ENCODE measurements at places on chromosomes 6 and 20. TPM values are rescaled to one million over a fixed set of nuclear protein-coding genes. Genes with fewer than 3 reads are reported as not detected.
A peak's percentile ranks its signal among the peaks of the same experiment; 100 is the strongest.

- H3K27ac ChIP-seq, result no peak overlapping the region
- no peak overlapping the region for H3K4me3 ChIP-seq
- DNase-seq, result no peak
- H3K4me1 ChIP-seq, result no peaks in the 10 kb centered on the region
- no peaks in the 10 kb centered on the region for H3K27me3 ChIP-seq
- no peaks in the 10 kb centered on the region for H3K36me3 ChIP-seq
Observed at GRCh38 chr6:169859978-169860703, 108.7 kb downstream of the ERMARD start.

DNA sequence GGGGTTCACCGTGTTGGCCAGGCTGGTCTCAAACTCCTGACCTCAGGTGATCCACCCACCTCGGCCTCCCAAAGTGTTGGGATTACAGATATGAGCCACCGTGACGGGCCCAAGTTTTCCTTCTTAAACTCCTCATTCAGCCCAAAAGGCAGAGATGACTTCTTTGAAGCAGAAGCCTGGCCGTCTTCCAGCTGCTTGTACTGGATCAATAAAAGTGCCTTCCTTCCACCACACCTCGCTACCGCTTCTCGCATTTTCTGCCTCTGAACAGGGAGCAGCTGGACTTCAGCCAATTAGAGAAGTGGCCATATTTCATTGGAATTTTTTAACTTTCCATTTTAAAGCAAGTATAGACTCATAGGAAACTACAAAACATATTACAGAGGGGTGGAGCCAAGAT is 241.1 kb downstream of the PREX1 start:
- DNase-seq, result no peak
- no peaks in the 10 kb centered on the region for H3K36me3 ChIP-seq
- no peaks in the 10 kb centered on the region for H3K4me1 ChIP-seq
- H3K27me3 ChIP-seq, result no peaks in the 10 kb centered on the region

DNA sequence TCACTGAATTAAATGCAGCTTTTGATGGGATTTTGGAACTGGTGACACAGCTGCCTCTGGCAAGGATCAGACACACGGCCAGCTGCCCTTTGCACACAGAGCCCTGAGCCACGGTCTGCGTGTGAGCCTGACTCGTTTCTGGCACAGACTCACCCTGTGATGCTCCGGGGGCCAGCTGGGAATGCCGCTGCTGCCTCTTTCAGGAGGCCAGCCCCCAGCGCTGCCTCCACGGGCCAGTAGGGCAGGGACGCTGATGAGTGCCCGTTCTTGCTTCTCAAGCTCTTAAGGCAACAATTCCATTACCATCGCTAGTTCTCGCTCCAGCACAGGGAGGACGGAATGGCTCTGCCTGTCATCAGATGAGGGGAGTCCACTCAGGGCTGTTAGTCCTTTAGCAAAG is 61.6 kb downstream of the IRF4 start:
- no peaks in the 10 kb centered on the region for H3K36me3 ChIP-seq
- H3K27me3 ChIP-seq, result no peaks in the 10 kb centered on the region
- H3K4me3 ChIP-seq, result no peak overlapping the region
- DNase-seq, result peak; percentile 68

GRCh38 chr20:37053230-37053950 is 42.4 kb downstream of the RBL1 start:
- DNase-seq, result no peak
- no peak overlapping the region for H3K27ac ChIP-seq
- H3K4me1 ChIP-seq, result no peaks in the 10 kb centered on the region
- H3K36me3 ChIP-seq, result peaks cover 2% of the 10 kb centered on the region

DNA sequence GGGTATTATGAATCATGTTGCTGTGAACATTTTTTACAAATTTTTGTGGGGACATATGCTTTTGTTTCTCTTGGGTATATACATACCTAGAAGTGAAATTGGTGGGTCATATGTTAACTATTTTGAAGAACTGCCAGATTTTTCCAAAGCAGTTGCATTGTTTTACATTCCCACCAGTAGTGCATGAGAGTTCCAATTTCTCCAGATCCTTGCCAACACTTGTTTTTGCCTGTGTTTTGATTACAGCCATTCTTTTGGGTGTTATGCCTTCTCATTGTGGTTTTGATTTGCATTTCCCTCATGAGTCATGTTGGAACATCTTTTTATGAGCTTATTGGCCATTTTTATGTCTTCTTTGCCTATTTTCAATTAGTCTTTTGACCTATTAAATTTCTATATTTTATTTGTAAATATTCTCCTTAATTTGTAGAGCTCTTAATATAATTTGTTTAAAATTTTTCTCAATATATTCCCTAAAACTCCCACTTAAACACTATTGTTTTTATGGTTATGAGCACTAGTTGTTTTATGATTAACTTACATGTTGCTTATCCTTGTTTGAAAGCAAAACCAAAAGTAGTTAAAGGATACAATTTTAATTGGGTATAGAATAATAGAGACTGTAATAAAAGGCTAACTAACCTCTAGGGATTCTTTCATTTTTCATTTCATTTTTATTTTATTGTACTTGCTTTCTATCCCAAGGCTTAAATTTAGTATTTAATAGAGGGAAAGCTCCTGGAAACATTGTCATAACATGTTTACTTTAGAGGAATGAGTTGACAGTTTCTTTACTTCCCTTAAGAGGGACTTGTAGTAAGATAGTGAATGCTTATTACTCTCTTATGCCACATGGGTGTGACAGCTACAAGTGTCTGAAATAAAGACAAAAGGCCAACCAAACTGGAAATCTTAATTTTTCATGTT is 5.5 kb downstream of the UBR2 start:
- no peak overlapping the region for H3K4me3 ChIP-seq
- H3K36me3 ChIP-seq, result no peaks in the 10 kb centered on the region
- no peaks in the 10 kb centered on the region for H3K27me3 ChIP-seq
- H3K27ac ChIP-seq, result peak overlapping the region; percentile 28

GRCh38 chr6:106446983-106447382 is 86.5 kb downstream of the CRYBG1 start:
- no peak for DNase-seq
- no peaks in the 10 kb centered on the region for H3K4me1 ChIP-seq
- no peak overlapping the region for H3K4me3 ChIP-seq

GRCh38 chr20:40073535-40074111 is 615.4 kb downstream of the MAFB start:
- no peaks in the 10 kb centered on the region for H3K36me3 ChIP-seq
- no peaks in the 10 kb centered on the region for H3K4me1 ChIP-seq
- no peak overlapping the region for H3K4me3 ChIP-seq

DNA sequence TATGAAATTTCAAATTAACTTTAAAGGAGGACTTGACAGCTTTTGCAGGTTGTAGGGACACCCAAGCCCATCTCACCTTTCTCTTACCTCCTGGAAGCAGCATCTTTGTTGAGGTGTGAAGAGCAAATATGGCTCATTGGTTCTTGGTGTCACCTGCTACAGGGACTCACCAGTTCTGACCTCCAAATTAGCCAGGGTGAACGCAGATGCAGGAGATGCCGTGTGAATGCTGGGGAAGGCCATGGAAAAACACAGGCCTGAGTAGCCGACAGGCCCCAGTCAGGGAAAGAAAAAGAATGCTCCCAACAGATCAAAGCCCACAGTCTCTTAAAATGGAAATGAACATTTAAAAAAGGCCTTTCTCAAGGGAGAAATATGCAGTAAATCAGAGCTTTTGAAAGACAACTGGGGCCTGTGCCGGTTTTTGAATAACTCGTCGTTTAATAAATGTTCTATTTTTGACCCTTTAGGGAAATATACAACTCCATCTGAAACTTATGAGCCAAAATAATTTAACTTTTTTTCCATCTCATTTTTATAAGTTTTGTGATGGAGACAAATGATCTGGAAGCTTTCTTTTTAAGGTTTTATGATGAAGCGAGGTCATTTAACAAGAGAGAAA is 167.5 kb downstream of the CD83 start:
- H3K36me3 ChIP-seq, result no peaks in the 10 kb centered on the region
- no peak overlapping the region for H3K27ac ChIP-seq
- DNase-seq, result no peak

DNA sequence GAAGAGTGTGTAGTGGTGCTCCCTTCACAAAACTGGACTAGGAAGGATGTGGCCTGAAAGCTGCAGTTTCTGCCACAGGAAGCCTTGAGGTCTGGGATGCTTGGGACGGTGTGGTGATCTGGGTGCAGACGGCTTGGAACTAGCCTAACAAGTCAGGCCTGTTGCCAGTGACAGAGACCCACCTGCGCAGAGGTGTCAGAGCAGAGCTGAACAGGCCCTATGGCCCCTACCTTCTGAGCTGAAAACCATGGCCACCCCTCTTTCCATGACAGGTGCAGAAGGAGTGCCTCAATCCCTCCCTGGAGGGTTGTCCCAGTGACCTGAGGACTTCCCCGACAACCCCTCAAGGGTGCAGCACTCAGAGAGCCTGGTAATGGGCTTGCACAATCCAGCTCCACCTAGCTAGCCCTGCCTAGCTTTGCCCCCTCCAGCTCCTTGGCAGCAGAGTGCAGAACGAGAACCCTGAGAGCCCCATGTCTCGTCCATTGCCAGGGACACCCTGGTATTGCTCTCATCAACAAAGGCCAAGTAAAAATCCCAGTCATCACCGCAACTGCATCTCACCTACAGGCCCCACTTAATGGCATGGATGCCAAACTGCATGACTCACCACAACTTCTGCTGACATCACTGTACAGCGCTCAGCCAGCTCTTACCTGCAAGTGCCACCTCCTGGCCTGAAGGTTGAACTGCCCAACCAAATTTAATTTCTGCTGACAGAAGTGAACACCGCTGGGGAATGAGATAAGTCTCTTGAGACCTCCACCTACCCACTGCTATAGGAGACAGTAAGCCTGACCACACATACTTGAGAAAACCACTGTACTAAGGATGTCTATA is 563.1 kb downstream of the TFAP2A start:
- no peak for DNase-seq
- H3K4me1 ChIP-seq, result no peaks in the 10 kb centered on the region
- H3K27ac ChIP-seq, result no peak overlapping the region
- no peaks in the 10 kb centered on the region for H3K27me3 ChIP-seq
- H3K36me3 ChIP-seq, result no peaks in the 10 kb centered on the region

GRCh38 chr6:132865364-132865763 is 51.0 kb downstream of the RPS12 start:
- no peak overlapping the region for H3K27ac ChIP-seq
- H3K27me3 ChIP-seq, result no peaks in the 10 kb centered on the region
- no peaks in the 10 kb centered on the region for H3K4me1 ChIP-seq
- no peak for DNase-seq
- no peak overlapping the region for H3K4me3 ChIP-seq

DNA sequence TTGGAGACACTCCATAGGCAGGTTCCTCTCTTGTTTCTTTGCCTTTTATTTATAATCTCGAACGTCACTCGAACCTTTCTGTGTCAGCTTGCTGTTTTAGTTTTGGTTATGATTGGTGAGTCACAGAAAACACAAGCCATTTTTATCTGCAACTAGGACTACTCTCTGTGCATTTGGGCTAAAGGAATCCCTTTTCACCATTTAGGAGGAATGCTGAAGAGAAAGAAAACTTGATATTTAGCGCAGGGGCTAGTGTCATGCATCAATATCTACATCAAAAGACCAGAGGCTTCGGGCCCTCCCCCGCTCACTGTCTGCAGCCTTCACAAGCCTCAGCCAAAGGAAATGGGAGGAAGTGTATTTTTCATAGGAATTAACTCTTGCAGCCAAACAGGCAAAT is 507.8 kb upstream of the CITED2 start:
- H3K27ac ChIP-seq, result peak overlapping the region; percentile 79
- H3K27me3 ChIP-seq, result no peaks in the 10 kb centered on the region
- peaks cover 39% of the 10 kb centered on the region for H3K4me1 ChIP-seq
- no peak for DNase-seq
- H3K36me3 ChIP-seq, result no peaks in the 10 kb centered on the region
- H3K4me3 ChIP-seq, result no peak overlapping the region

DNA sequence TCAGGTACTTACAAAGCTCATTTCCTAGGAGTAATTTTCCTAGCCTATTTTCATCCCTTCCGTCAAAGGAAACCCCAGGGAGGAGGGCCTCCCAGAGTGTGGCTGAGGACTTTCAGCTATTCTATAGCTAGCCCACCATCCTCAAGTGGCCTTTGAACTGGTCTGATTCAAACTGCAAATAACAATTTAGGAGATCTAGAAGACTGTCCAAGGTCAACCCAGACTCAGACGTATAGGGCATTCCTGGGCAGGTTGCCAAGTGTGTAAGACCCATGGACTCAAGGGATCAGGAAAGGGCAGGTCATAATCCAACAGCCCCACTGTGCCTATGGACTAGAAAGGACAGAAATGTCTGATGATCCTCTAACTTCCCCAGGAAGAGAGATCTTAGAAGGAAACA is 2.1 kb upstream of the RRAGD start:
- peaks cover 10% of the 10 kb centered on the region for H3K4me1 ChIP-seq
- no peaks in the 10 kb centered on the region for H3K36me3 ChIP-seq
- no peak overlapping the region for H3K27ac ChIP-seq
- no peak overlapping the region for H3K4me3 ChIP-seq

- no peaks in the 10 kb centered on the region for H3K36me3 ChIP-seq
- no peak overlapping the region for H3K4me3 ChIP-seq
- H3K27me3 ChIP-seq, result no peaks in the 10 kb centered on the region
- no peak overlapping the region for H3K27ac ChIP-seq
- no peak for DNase-seq
Observed at GRCh38 chr6:133587546-133588160, 301.3 kb upstream of the TCF21 start.

DNA sequence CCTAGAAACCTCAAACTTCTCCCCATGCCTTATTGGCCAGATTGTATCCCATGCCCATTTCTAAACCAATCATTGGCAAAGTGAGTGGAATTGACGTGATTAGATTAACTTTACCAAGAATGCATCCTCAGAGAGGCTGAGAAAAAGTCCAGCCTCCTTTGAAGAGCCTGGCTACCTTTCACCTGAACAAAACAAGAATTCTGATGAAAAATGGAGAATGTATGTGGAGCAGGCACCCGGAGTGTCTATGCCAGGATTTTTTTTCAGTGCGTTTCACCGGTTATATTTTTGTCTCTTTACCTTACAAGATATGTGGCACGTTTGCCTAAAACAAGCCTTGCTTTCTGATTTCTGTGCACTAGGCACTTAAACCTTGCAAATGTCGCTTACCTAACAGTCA is 6.1 kb upstream of the TRAM2 start:
- no peak overlapping the region for H3K27ac ChIP-seq
- no peaks in the 10 kb centered on the region for H3K27me3 ChIP-seq
- no peak overlapping the region for H3K4me3 ChIP-seq

The GSTA2 gene
- total RNA-seq, result not detected

The SLC32A1 gene
- total RNA-seq, result not detected

The C20orf202 gene
- not detected for total RNA-seq

The SYCP2 gene
- 4.2 TPM for total RNA-seq

The LMBRD1 gene
- 110 TPM for total RNA-seq

The SPATS1 gene
- total RNA-seq, result not detected

The ABHD16B gene
- total RNA-seq, result not detected
